H1 (cell line): ENCODE measurements at places on chromosomes 3 and 15. TPM values are rescaled to one million over a fixed set of nuclear protein-coding genes. Genes with fewer than 3 reads are reported as not detected.

GRCh38 chr3:126102530-126102951 lies 18.6 kb upstream of the SLC41A3 start:
- DNase-seq = no peak

The TAGLN3 gene
- 7.2 and 7.5 TPM in 2 replicates for total RNA-seq

DNA sequence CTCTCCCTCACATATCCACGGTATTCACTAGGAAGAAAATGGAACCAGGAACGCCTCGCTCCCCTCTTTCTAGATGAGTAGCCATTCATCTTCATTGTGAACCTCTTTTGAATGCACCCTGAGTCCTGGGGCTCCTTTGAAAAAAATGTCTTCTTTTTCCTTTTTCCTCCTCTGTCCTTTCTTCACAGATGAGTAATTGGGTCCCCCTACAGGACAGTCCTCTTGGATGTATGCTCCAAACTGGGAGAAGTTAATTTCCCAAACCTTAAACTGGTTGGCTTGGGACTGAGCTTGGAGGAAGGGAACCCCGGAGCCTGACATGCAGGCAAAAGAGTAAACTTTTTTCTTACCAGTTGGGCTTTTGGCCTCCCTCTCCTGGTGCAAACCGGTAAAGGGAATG lies 108.8 kb downstream of the DPH6 start:
- DNase-seq = no peak

DNA sequence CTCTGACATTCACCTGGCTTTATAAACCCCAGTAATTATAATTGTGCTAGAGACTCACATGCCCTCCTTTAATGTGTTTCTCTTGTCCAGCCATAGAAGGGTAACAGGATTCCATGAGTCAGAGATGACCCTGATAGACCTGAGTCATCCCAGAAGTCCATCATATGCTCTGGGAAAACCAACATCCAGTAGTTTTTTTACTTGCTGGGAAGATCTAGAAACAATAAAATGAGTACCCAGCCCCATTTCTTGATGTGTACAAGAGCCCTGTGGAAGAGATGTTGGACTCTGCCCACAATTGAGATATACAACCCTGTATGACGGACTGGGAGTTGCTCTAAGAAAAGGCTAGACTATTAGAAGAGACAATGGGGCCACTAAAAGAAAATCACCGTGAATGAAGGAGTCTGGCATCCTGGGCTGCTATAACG lies 22.4 kb upstream of the THUMPD3 start:
- DNase-seq = no peak

- DNase-seq = no peak
These were observed 68.0 kb upstream of the WNT7A start for GRCh38 chr3:13947912-13948311.

- no peak for DNase-seq
These were observed 13.7 kb downstream of the OXTR start for GRCh38 chr3:8755564-8756237.

DNA sequence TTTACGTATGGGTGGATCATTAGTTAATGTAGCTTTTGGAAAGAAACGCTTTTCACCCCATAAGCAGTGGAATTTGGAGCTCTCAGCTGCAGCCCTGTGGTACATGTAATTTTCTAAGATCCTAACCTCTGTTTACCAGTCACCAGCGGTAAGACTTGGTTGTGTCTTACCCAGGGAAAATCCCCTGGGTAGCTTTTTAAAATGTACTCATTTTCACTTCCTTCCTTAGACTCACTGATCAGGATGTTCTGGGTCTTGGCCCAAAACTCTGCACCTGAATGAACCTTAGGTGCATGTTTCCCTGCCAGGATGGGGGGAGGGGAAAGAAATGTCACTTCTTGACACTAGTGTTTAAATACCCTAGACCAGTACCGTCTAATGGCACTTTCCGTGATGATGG lies 605.2 kb downstream of the MAGI1 start:
- no peak for DNase-seq

DNA sequence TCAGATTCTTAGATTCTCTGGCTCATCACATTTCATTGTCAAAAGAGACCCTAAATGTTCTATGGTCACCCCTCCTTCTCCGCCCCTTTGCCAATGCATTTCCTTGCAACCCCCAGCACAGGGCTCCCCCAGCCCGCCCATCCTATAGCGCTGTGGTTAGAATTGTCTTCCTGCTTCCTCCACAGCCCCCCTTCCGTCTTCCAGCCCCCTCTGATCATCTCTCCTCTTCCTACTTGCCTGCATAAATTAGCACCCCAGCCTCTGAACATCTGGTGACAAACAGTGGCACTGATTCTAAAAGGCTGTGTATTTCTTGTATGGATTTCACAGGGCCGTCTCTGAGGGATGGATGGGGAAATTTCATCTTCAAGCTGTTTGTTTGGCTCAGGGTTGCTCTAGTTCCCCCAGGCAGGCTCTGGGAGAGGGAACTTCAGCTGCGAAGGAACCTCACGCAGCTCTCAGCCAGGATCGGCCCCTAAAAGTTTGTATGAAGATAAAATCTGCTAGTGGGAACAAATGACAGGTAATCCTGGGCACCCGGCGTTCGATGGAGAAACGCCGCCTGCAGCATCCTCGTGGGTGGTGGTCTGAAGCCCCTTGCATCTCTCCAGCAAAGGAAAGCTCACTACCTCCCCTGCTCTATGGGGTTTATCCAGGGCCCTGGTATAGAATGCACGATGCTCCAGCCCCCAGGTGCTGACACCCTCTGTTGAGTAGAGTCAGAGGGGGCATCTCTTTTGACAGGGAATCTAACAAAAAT lies 83.0 kb downstream of the WNT7A start:
- DNase-seq = no peak

The TICRR gene
- total RNA-seq = 34.8 and 37.3 TPM in 2 replicates

DNA sequence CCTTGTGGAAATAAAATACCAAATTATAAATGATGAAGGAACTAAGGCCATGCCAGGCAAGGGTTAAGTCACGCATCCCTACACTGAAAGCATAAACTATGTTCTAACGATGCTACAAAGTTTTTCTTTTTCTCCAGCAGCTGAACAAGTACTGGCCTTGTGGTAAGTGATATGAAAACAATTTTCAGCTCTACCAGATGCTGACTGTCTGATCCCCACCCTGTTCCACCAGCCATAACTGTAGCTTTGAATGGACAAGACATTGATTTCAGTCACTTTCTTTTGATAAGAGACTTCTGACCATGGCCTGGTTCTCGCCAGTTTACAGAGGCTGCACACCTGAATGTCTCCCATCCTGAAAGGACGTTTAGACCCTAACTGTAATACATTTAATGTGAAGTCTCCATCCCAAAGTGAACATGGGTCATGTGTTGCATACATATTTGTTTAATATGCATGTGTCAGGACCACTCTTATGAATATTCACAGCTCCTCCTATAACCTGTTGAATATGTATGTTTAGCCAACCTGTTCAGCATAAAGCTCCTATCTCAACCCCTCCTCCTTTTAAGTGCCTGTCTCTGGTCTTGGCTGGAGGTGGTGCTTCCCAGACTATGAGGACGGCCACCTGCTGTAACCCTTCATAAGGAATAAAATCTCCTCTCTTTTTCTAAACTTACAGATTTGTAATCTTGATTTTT lies 33.4 kb downstream of the MASP1 start:
- no peak for DNase-seq

DNA sequence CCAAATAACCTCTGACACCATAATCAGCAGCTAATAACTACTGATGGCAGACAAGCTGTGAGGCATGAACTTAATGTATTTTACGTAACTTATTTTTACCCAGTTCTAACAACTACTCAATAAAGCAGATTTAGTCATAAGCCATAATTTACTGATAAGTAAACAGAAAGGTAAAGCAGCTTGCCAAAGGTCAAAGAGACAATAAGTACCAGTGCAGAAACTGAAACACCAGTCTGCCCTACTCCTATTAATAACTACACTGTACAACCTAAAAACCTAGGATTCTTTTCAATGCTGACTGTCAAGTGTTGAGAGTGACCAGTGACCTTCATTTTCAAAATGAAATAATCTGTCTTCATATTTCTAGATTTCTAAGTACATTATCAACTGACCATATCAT lies 152.2 kb downstream of the NR2E3 start:
- DNase-seq = no peak

DNA sequence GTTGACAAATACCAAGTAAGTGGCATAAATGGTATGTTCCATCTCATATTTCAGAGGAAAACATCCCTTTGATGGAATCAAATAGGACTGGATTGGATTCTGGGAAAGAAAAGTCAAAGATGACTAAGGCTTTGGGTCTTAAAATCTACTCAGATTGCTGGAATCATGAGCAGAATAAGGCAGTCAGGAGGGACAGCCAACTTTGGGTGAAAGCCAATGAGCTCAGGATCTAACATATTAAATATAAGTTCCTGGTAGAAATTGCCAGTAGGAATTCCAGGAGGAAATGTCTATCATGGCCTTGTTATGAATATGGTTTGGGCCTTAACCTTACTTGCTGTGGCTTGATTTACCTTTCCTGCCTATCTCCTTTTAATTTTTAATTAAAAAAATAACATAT lies 55.3 kb downstream of the ISL2 start:
- DNase-seq = no peak

GRCh38 chr15:65343374-65343981 lies 34.3 kb downstream of the IGDCC3 start:
- DNase-seq = no peak

DNA sequence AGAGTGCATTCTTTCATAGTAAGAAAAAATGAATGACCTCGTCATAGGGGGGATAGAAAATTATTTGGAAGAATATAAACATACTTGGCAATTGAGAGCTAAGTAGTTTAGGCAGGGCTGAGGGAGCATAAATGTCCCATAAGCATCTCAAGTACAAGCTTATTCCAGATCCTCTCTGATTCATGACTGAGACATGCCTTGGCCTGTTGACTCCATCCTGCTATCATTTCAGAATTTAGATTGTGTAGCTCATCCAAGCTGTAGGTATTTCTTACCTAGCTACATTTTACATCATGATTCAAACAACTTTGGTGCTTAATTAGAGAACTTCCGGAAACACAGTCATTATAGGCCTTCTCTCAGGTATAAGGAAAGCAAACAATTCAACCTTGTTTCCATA lies 12.3 kb downstream of the POGLUT1 start:
- no peak for DNase-seq

The CCDC39 gene
- total RNA-seq = 0.34 and 0.80 TPM in 2 replicates

GRCh38 chr3:54654776-54655175 lies 273.1 kb downstream of the LRTM1 start:
- no peak for DNase-seq

The P3H2 gene
- total RNA-seq = 40.5 and 48.6 TPM in 2 replicates

DNA sequence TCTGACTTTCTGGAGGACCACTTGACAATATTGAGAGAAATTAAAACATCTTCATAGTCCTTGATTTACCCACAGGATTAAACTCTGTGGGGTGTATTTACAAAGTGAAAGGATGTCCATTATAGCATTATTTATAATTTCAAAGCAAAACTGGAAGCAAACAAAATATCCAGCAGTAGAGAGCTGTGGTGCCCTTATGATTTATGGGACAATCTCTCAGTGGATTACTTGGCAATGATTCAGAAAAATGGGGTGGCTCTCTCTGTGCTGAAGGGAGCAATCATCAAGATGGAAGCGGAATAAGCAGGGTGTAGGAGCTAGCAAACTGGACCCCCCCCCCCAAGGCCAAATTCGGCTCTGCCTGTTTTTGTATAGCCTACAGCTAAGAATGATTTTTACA lies 9.0 kb downstream of the PPCDC start:
- DNase-seq = no peak

- DNase-seq = no peak
These were observed 142.8 kb upstream of the IQSEC1 start for GRCh38 chr3:13215940-13216546.

DNA sequence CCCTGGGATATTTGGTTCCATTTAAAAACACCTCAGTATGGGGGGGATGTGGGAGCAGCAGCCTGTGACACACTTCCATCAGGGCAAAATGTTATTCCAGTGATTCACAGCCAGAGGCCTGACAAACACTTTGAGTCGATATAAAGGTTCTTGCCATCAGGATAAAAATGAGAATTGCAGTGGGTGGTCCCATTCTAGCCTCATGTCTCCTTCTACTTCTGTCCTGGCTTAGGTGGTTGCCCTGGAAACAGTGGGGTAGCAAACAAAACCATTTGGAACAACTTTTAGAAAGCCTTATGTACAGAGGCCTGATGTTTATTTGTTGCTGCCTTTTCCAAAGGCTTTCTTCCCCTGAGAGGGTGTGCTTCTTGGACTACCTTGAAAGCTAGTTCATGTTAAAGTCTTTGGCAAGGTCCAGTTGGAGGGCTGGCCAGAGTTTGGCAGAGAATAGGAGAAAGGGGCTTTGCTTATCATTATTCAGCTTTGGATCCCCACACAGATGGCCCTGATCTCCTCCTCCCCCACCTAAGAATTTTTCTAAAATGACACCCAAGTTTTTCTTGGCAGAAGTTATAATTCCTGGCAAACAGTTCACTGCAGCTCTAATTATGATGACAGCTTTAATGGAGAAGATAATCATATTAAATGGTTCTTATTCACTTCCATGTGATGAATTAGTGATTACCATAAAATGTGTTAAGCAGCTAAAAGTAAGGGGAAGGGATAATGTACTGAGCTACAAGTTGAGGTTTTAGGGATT lies 84.2 kb upstream of the ZNF280D start:
- no peak for DNase-seq

DNA sequence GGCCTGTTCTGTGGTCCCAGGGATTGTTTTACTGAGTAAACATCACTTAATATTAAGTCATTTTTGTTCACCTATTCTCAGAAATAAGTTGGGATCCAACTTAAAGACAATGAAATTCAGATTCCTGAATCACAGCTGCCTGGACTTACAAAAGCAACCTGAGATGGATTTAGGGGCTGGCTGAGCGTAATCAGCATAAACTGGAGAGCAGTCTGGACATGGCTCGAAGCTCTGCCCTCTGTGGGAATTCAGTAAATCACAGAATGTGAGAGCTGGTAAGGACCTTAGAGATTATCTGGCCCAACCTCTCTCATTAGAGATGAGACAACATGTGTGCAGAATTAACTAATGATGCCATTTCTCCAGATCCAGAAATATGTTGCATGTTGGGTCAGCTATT lies 23.7 kb downstream of the CCDC80 start:
- DNase-seq = no peak

The GOLGA6A gene
- 0.80 and 3.3 TPM in 2 replicates for total RNA-seq

The KLHL40 gene
- not detected in 2 replicates for total RNA-seq

The SERINC4 gene
- not detected in 2 replicates for total RNA-seq

The SLC51A gene
- 7.7 and 9.8 TPM in 2 replicates for total RNA-seq

The ETFA gene
- 90.0 TPM in 2 replicates for total RNA-seq

The SH3BP5 gene
- 9.4 and 9.7 TPM in 2 replicates for total RNA-seq

GRCh38 chr3:113228498-113229286 lies 17.3 kb downstream of the BOC start:
- no peak for DNase-seq

DNA sequence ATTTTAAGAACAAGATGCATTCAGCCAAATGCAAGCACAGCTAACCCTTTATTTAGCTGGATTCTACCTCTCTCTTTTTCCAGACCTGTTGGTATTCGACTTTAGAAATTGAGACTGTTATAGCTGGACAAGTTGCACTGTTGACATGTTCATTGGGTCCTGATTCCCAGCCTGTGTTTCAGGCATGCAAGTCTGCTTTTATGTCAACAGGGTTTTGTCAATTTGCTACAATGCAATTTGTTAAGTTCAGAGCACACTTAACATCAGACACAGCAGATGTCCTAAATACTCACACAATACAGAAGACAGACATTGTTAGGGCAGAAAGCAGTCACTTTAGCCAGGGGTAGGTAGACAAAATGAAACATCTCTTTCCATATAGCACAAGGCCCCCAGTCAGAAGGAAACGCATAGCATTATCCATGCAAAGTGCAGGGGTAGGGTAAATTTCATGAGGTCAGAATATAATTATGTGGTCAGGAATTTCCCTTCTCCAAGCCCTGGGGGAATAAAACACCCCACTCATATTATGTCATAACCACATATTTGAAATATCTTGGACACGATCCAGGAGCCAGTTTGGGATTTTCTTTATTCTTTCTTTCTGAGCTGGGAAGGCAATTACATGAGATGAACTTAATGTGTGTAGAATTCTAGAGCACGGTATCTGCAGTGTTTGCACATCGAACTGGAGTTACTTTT lies 504.1 kb downstream of the NTRK3 start:
- no peak for DNase-seq
